ENCODE measurements at places on chromosomes 7 and 10.

DNA sequence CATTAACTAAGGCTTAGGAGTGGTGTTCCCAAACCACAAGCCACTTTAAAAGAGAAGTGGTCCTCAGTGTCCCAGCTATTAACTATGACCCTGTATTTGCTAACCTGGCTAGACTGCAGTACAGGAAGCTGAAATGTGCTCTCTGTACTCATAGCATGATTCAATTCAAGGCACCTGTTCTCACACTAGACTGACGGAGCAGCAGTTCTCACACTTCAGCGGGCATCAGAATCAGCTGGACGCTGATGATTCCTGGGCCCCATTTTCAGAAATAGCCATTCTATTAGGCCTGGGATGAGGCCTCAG, 24.5 kb upstream of the MSRB2 start:
- no peak for DNase-seq

- peak; percentile 82 for DNase-seq
Observed at GRCh38 chr10:103659674-103660363, 166.3 kb downstream of the NEURL1 start.

DNA sequence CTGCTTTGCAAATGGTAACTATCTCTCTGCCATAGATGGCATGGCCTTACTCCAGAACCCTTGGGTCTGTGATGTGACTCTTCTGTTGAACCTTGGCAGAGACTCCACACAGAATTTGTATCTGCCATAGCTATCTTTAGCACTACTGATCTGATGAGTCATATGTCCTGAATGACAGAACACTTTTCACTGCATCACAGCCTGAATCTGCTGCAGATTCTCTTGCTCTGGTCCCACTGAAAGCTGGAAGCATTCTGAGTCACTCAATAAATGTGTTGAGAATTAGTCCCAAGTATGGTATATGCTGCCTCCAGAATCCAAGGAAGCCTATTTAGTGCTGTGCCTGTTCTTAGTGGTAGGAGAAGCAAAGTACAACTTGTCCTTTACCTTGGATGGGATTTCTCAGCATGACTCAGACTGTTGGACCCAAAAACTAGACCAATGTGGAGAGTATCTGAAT, 39.5 kb upstream of the ANKRD1 start:
- DNase-seq = peak; percentile 27

DNA sequence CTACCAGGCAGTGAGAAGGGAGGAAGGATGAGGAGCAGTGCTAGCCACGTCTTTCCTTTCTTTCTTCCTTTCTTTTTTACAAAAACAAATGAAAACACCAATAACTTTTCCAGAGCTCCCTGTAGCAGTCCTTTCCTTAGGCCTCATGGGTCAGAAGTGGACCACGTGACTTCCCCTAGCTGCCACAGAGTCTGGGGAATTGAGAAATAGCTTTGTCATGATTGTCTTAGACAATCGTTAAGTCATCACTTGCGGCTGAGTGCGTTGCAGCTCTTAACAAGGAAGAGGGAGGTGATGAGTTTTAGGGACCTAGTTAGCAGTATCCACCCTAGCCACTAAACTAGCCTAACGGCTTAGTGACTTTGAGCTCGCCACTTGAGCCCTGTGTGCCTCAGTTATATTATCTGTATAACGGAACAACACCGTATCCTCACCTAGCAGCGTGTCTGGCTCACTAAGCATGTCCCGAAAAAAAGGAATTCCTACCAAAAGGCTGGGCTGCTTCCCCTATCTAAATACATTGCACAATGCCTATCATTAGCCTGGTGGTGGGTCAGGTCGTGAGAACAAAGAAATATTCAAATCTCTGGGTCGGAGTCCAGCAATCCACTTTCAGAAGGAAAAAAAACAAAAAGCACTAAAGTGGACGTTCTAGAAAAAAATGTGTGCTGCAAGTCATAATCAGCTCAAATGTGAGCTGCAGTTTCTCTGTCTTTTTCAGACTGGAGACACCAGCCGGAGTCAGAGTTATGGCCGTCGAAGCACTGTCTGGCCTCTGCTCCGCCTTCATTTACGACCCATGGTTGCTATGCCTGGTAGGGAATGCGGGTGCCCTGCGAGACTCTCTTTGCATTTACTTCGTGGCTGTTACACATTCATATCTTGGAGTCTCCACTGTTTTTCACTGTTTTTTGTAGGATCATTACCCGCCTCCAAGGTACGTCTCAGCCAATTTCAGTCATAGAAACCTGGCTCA, 338.5 kb upstream of the FOXK1 start:
- DNase-seq = no peak

DNA sequence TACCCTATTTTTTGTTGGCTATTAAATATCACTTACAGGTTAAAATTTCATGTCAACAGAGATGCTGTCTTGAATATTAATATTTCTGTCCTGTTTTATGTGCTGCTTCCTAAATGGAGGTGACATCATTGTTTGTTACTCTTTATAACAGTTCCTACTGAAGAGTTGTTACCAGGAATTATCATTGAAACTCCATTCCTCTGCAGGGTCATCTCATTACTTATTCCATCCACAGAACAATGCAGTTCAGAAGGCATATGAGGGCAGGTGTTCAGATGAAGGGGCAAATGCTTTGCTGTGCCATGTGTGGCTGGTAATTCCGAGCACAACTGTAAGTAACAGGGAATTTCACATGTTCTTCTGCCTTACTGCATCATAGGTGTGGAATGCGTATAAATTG, 113.4 kb downstream of the ANK3 start:
- DNase-seq = no peak
